ENCODE measurements at places on chromosomes 5 and 9.

DNA sequence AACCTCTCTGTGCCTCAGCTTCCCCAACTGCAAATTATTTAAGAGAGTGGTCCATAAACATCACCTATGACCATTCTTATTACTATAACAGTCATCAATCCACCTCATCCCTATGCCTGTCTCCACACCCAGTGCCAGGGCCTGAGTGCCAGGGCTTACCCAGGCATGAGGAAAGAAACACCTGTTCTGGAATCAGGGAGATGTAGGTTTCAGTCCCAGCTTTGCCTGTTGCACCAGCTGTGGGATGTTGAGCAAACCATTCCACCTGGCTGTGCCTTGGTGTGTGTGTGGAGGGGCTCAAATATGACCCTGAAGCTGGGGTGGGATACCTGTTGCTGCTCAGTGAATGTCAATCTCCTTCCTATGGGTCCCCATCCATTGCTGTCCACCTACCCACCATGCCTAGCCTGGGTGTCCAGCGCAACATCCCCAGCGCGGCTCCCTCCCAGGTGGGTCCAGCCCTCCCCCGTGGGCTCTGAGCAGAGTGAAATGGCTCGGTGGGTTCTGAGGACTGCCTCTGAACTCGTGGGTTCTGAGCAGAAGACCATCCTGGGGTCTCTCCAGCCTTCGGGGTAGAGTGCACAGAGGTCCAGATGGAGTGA is 16.3 kb downstream of the AKNA start:
- DNase-seq = no peak

GRCh38 chr5:179143446-179143845 is 83.3 kb downstream of the ZNF354C start:
- DNase-seq = no peak

DNA sequence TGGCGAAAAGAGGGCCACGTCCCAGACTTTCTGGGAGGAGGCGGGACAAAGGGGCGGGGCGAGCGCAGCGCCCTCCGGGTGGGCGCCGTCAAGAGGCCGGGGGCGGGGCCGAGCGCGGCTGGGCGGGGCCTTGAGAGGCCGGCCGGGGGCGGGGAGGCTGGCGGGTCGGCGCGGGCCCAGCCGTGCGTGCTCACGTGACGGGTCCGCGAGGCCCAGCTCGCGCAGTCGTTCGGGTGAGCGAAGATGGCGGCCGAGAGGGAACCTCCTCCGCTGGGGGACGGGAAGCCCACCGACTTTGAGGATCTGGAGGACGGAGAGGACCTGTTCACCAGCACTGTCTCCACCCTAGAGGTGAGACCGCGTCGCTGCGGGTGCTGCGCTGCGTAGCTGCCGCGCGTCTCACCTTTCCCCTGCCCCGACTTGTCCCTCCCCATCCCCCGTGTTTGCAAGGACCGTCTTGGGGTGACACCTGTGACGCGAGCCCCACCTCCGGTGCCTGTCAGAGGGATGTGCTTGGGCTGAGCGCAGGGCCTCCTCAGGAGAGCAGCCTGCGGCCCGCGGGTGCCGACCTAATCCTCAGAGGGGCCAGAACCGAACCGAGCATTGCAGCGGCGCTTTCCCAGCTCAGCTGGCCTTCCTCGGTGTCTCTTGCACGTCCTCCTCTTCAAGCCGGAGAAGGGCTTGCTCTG is at the start of gene SNX2:
SNX2 (plus strand) TSS at position 220 of the 689 bp plus-strand sequence; CDS start at position 244, 24 bp downstream.
- DNase-seq = peak; percentile 98

DNA sequence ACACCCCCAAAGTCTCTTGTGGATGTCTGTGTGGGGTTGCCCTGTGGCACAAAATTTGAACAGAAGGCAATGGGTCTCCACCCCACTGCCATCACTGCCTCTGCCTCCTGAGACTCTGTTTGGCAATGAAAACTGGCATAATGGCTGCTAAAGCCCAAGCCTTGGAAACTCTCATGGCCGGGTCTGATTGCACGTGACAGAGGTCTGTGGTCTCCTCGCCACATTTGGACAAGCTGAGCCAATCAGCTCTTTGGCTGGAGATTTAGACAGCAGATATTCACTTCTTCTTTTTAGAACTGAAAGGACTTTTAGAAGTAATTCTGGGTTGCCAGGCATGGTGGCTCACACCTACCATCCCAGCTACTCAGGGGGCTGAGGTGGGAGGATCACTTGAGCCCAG is 5.5 kb downstream of the GGTA1 start:
- DNase-seq = no peak

DNA sequence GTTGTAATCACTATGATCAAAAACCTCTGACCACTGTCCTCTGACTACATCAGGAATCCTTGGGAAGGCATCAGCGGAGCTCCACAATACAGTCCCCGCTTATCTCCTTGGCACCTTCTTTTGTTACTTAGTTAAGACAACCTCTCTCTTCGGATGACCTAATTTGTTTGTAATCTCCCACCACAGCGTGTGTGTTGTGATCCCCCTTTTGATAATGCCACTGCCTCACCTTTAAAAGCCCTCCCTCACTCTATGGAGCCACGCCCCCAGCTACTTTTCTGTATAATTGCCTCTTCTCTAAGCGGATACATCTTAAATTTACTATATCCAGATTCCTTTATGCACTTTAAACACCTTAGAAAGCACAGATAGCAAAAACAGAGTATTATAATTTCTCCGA is 35.9 kb downstream of the OR2Y1 start:
- DNase-seq = no peak

DNA sequence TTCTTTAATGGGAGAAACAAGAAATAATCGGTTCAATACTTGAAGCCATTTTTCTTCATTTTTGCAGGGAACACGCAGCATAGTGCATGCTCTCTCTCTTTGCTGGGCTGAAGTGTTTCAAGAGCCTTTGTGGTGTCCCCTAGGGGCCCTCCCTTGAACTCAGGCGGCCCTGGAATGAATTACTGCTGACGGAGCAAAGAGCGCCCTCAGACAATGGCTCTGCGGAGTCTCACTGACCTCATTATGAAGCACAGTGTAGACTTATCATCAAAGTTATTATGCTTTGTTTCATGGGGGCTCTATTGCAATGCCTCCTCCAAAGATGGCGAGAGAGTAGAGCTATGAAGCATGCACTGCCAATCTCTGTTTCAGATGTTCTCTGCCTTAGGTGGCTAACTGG is 64.8 kb upstream of the ADCY2 start:
- DNase-seq = no peak

DNA sequence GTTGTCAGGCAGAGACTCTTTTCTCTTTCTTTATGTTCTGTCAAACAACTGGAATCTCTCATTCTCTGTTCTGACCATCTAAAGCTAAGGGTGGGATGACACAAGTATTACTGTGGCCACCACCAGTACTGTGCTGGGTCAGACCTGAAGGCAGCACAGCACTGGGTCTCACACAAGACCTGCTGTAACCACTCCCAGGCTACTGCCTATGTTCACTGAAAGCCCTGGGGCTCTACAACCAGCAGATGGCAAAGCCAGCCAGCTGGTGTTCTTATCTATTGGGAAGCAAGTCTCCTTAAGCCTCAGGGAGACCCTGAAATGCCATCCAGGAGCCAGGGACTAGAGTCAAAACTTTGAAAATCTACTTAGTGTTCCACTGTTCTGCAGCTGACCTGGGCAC is 189.5 kb downstream of the SLCO4C1 start:
- peak; percentile 42 for DNase-seq

DNA sequence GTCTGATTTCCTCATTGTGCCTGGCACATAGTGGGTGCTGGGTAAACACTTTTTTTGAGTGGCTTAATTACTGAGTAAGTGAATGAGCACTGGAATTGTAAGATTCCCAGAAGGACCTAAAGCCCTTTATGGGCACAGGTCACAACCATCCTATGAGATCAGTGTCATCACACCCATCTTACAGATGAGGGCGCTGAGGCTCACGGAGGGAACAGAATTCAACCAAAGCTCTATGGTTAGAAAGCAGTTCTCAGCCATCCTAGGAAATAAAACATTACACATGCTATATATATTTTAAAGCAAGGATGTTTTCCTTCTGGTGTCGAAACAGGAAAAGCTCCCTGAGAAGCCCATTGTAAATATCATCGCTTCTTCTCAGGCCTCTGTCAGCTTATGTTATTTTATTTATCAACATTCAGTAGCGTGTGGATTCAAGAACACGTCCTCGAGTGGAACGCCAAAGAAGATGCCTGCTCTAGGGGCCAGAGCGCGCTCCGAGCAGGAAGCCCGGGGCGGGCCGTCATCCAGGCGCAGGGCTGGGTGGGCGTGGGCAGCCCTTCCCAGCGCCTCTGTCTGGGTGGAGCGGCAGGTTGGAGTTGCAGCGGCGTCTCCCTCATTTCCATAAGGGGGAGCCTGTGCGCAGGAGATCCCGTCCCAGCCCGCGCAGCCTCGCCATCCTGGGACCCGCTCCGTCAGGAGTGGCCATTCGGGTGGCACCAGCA is 155.8 kb upstream of the SMIM23 start:
- DNase-seq = peak; percentile 76

DNA sequence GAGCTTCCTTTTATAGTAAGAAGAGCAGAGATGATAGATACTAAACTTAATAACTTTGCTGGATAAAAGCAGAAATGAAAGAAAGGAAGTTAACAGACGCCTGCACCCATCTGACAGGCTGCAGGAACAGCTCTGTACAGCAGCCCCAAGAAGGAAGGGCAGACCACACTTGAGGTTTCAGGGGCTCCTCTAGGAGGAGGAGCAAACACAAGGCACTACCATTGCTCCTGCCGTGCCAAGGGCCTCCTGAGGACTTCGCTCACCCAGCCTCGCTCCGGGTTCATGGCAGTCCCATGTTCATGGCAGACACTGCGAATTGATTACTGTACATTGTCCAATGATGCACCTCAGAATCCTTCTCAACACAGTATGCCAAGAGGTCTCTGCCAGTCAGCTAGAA is 85.1 kb downstream of the AMBP start:
- DNase-seq = no peak

DNA sequence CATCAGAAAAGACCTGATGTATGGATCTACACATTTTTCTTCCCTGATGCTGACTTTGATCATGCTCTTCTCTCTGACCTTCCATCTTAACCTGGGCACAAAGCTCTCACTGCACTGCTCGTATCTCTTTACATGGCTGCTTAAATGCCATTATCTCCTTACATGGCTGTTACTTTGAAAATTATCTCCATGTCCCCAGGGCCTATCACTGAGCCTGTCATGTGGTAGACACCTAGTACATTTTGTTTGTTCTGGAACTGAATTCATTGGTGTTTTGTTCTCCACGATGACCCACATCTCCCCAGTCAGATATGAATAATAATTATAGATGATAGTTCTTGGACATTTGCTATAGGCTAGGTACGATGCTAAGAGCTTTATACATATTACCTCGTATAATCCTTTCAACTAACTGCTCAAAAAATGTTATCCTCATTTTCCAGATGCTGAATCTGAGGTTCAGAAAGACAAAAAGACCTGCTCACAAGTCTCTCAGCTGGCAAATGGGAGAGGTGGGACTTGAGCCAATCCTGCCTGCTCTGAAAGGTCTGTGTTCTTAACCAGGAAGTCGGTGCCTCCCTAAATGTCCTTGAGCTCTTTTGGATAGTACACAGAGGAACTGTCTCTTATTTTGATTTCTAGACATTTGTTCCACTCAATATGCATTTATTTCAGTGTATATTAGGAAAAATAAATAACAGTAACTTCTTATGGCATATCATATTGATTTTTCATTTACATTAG is 9.8 kb upstream of the CPEB4 start:
- no peak for DNase-seq

DNA sequence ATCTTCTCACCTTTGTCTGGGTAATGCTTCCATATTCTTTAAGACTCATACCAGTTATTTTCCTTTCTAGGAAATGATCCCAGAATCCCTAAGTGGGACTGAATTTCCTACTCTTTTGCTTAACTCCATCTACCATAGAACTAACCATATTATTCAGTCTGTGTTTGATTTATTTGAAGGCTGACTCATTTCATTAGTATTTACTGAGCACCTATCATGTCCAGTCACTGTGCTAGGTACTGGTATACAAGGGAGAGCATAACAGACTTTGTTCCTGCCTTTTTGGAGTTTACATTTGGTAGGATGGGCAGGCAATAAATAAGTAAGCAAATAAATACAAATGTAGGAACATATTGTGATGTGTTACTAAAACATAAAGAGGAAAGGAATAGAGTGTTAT is 4.3 kb downstream of the NPR2 start:
- no peak for DNase-seq

GRCh38 chr9:18365651-18366050 is 108.3 kb upstream of the ADAMTSL1 start:
- DNase-seq = no peak
